WTC11 (cell line): ENCODE measurements at places on chromosomes 16 and 17.
A peak's percentile ranks its signal among the peaks of the same experiment; 100 is the strongest.

- peak; percentile 57 for DNase-seq
These were observed 2.6 kb downstream of the HNF1B start for GRCh38 chr17:37742116-37742761.

- no peak for DNase-seq
These were observed 12.1 kb upstream of the USP10 start for GRCh38 chr16:84687715-84688114.

DNA sequence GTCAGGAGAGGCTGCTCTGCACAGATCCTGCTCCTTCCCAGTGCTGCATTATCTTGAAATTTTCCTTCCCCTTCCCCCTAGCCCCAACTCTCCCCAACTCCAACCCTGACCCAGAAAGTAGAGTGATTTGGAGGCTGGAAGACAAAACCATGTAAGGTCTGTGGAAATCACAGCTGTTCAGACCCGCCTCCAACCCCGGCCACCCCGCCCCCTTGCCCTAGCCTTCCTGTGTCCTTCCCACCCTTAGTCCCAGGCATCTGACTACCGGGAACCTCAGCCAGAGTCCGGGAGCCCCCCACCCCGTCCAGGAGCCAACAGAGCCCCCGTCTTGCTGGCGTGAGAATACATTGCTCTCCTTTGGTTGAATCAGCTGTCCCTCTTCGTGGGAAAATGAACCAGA lies at the start of gene AOC3:
AOC3 (plus strand) TSS at position 246 of the 400 bp plus-strand sequence; CDS start at position 391, 145 bp downstream.
- no peak for DNase-seq

GRCh38 chr16:48602356-48603014 lies 7.5 kb downstream of the N4BP1 start:
- DNase-seq = no peak

DNA sequence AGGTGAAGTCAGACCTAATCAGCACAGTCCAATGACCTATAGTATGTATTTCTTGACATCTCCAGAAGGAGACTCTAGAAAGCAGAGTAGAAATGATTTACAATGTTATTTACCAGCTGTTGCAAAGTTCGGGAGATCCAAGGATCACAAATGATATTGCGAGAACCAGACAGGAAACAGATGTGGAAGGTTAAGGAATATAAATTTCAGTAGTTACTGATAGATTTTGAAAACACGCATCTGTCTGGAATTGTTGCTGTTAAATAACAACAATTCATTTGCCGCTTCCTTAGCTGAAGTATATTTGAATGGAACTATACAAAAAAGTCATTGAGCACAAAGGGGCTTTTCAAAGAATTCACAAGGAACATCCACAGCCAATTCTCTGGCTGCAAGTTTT lies 72.0 kb downstream of the STXBP4 start:
- DNase-seq = no peak

DNA sequence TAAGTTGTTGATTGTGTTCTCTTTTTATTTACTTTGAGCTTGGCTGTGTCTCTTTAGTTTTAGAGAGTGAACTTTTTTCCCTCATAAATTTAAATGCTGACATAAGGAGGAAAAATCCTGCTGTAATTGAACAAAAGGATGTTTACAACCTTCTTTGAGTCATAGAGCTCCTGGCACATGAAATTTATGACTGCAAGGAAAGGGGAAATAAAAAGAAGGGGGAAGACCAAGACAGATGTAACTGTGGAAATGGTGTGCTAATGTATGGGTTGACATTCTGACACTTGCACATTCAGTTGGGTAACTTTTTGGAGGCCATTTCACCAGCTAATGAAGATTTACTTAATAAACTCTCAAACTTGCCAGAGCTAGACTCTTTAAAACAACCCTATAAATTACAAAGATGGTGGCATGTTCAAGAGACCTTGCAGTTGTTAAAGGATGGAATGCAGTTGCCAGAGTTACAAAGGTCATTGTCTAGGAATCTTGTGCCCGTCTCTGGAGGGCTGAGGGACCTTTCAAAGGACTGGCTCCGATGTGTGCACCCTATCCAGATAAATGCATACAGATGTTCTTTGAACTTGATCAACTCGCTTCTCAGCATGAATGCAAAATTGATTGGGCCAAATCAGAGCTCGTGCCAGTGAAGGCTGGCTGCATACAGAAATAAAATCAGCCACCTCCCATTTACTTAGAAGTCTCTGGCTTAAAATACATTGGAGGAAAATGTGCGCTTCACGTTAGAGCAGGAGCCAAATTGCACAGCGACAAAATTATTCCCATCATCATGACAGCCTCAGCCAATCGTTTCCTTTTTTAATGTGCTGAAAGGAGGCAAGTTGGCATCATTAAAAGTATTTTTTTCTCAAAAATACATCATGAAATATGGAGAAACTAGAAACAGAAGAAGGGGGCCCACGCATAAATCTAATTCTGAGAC lies 289.0 kb upstream of the XYLT1 start:
- no peak for DNase-seq

GRCh38 chr17:50558091-50558490 lies 2.4 kb upstream of the CACNA1G start:
- no peak for DNase-seq

GRCh38 chr17:37848690-37849616 lies 75.3 kb upstream of the TBC1D3K start:
- DNase-seq = no peak

- peak; percentile 8 for DNase-seq
These were observed 220.8 kb upstream of the TNRC6C start for GRCh38 chr17:77737442-77738265.

DNA sequence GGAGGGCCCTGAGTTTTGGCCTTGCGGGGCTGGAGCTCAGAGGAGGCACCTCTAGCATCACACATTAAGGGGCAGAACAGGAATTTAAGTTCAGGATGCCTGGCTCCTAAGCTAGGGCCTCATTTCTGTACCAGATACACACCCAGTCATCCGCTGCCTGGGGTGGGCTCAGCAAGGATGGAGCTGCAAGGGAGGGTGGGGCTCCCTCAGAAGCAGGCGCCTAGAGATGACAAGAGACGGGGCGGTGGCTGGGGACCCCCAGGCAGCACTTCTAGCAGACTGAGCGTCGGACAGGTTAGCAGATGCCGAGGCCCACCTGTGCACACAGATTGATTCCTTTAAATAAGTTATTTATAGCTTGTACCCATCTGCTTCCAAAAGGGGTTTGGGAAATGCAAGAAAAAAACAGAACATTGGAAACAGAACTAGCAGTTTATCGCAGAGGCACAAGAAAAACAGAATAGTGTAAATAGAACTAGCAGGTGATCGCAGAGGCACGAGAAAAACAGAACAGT lies 47.6 kb upstream of the CBFA2T3 start:
- DNase-seq = peak; percentile 6

DNA sequence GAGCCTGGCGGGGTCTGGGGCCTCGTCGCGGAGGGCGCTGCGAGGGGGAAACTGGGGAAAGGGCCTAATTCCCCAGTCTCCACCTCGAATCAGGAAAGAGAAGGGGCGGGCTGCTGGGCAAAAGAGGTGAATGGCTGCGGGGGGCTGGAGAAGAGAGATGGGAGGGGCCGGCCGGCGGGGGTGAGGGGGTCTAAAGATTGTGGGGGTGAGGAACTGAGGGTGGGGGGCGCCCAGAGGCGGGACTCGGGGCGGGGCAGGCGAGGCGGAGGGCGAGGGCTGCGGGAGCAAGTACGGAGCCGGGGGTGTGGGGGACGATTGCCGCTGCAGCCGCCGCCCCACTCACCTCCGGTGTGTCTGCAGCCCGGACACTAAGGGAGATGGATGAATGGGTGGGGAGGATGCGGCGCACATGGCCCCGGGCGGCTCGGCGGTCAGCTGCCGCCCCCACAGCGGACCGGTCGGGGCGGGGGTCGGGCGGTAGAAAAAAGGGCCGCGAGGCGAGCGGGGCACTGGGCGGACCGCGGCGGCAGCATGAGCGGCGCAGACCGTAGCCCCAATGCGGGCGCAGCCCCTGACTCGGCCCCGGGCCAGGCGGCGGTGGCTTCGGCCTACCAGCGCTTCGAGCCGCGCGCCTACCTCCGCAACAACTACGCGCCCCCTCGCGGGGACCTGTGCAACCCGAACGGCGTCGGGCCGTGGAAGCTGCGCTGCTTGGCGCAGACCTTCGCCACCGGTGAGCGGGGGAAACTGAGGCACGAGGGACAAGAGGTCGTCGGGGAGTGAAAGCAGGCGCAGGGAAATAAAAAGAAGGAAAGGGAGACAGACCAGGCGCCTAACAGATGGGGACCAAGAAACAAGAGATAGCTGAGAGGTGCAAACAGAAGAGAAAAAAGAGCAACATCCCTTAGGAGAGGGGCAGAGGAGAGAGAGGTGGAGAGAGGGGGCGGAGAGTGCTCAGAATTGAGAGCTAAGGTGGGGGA lies at the start of gene PNMT:
PNMT (plus strand) TSS at position 509 of the 980 bp plus-strand sequence; CDS start at position 532, 23 bp downstream.
- DNase-seq = peak; percentile 83

DNA sequence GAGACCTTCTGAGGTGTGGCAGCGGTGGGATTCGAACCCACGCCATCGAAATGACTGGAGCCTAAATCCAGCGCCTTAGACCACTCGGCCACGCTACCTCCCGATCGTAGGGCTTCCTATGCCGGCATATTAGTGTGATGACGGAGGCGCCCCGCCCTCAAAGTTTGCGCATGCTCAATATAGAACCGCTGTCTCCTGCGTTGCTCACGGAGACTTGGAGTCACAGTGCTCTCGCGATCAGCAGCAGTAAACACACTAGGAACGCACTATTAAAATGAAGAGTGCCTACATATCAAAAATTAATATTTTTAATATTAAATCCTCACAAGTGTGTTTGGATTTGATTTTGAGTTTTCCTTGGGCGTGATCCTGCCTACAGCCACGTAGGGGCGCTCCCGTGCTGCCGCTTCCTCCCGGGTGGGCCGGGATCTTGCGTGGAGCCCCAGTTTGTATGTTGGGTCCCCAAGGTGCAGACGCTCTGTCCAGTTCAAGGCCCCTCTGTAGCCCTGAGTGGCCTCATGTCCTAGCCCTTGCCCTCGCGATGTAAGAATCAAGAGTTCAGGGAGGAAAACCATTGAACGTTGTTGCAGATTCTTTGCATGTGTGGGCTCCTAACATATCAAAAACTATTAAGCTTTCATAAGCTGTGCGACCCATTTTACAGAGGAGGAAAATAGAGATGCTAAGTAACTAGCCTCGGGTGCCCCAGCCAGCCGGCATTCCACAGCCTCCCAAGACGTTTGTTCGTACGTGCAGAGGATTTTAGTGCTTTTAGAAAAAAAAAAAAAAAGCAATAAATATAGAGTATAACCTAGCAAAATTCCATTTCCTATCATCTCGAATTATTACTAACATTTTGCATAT lies 10.2 kb upstream of the EEF2K start:
- peak; percentile 91 for DNase-seq

- no peak for DNase-seq
These were observed 38.8 kb downstream of the ERN1 start for GRCh38 chr17:64091116-64091515.

DNA sequence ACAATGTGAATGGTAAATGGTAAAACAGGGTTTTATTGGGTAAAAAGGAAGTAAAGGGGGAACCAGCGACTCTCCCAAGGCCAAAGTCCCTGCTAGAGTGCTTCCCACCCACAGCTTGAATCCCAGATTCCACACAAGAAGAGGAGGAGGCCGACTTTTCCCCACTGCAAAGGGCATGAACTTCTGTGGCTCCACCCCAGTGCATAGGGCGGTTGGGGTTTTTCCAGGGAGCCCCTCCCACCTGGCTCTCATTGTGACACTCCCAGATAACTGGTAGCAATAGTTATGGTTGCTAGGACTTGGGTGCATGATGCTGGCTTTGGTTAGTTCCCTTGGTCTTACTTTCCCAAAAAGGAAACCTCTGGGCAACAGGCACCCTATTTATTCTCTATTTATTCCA lies 666.0 kb upstream of the CA10 start:
- no peak for DNase-seq

GRCh38 chr16:86384263-86384649 lies 126.1 kb upstream of the FOXF1 start:
- no peak for DNase-seq

DNA sequence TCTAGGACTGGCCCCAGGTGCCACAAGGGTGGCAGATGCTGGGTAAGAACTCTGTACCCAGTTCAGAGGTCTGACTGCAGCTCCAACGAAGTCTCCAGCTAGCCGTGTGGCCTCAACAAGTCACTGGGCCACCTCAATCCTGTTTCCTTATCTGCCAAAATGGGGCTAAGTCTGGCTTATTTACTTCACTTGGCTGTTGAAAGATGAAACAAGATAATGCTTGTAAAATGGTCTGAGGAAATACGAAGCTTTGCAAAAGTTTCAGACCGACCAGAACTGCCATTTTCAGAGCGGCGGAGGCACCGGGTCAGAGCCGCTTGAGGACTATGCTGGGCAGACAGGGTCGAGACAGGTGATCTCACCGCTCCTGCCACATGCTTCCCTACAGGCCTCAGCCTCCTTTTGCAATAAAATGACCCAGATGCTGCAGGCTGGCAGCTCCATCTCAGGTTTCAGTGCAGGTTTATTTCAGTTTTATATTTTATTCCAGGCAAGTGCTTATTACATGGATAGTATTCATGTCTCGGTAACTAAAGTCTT lies 17.2 kb downstream of the MNT start:
- no peak for DNase-seq

DNA sequence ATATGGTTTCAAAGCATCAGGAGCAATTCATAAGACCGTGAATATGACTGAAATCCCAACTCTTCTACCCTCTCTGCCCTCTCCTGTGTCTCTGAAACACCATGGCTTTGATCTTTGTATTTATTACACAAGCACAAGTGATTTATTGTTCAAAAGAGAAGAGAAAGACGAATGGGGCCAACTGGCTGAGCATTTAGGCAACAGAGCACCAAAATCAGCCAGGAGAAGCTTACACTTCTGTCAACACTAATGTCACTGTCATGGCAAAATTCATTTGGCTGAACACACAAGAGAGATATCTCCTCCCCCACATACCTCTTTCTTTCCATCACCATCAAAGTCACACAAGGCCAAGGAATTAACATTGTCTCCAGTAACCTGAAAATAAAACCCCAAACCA lies 9.3 kb downstream of the BBS2 start:
- no peak for DNase-seq

- no peak for DNase-seq
These were observed 12.6 kb downstream of the PHB1 start for GRCh38 chr17:49401971-49402611.
